ENCODE measurements at places on chromosomes 7 and 10.

DNA sequence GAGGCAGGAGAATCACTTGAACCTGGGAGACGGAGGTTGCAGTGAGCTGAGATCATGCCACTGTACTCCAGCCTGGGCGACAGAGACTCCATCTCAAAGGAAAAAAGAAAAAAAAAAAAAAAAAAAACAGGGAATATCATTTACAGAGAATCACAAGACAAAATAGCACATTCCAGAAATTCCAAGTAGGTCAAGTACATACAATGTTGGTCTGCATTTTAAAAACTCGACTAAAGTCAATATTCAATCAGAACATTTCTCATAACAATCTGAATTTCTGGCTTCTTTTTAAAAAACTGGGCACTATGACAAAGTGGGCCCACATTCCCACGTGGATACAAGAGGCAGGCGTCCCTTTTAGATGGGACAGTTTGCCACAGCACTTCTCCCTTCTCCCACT lies 12.8 kb downstream of the ZC3HAV1L start:
- no peak for DNase-seq

DNA sequence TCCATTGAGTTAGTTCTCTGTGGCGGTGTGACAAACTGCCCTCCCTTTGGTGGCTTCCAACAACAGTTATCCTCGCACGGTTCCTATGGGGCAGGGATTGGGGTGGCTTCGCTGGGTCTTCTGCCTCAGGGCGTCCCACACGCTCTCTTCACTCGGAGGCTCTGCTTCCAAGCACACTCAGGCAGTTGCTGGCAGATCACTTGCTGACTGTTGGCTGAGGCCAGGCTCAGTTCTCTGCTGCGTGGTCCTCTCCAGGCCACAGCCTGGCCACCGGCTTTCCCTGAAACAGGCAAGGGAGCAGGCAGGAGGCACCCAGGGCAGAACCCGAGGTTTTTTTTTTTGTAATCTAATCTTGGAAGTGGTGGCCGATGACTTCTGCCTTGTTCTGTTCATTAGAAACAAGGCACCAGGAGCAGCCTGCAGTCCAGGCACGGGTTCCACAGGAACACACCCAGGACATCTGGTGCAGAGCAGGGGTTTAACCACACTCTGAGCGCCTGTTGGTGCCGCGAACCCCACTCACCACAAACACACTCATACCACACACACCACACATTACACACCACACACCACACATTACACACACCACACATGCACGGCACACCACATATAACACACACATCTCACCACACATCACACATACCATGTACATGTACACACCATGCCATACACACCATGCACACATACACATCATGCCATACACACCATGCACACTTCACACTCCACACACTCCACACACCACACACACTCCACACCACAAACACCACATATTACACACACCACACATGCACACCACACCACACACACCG lies 112.2 kb downstream of the PTPN20 start:
- no peak for DNase-seq

GRCh38 chr10:26890956-26891355 lies 30.2 kb upstream of the ABI1 start:
- DNase-seq = no peak

GRCh38 chr7:22594020-22594419 lies 94.0 kb upstream of the STEAP1B start:
- no peak for DNase-seq

- DNase-seq = no peak
Measured at GRCh38 chr7:21972397-21972784, 26.7 kb upstream of the CDCA7L start.

DNA sequence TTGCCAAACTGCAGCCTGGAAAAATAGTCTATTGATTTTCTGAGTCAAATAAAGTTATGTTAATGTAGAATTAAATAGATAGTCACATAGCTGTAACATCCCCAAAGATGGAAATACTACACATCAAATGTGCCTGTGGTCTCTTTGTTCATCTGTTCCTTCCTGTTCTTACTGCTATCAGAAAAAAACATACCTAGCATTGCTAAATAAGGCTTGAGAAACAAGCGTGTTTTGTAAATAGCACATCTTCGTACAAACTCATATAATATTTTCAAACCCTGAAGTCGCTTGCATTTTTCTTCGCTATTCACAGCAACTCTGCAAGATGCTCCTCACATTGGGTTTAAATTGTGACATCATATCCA lies 116.1 kb downstream of the KLF6 start:
- DNase-seq = no peak

GRCh38 chr10:69065406-69066361 lies 22.2 kb upstream of the SRGN start:
- no peak for DNase-seq

DNA sequence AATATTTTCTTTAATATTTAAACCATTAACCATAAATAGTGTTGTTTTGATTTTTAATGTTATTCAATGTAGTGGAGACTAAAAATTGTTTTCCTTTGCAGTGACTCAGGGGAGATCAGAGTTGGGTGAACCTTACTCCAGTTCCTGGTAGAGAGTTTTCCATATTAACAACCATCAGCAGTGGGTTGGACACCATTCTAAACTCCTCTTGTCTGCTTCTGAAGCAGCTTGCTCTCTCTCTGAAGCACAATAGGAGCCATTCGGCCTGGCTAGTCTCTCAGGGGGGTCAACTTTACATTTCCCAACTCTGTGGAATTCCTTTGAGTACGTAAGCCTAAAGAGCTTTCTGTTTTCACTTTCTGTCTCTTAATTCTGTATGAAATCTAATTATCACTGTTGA lies 9.4 kb upstream of the NRG3 start:
- DNase-seq = no peak

GRCh38 chr10:35413985-35414861 lies 77.9 kb downstream of the CCNY start:
- no peak for DNase-seq

GRCh38 chr7:2978408-2978807 lies 65.3 kb downstream of the CARD11 start:
- peak; percentile 48 for DNase-seq

All from stimulated activated CD8-positive, alpha-beta memory T cell treated with anti-CD3 and anti-CD28 coated beads, Interleukin-2, amount 100 ng/mL, for 1 hour (primary cell).